Body of pancreas (tissue), 4 donors: ENCODE measurements at places on chromosomes 12 and 14.
A peak's percentile ranks its signal among the peaks of the same experiment; 100 is the strongest.

- no peak for DNase-seq
Observed at GRCh38 chr14:94795372-94795771, 25.5 kb upstream of the GSC start.

GRCh38 chr12:29147731-29148595 is 1.1 kb upstream of the FAR2 start:
- no peak for DNase-seq

DNA sequence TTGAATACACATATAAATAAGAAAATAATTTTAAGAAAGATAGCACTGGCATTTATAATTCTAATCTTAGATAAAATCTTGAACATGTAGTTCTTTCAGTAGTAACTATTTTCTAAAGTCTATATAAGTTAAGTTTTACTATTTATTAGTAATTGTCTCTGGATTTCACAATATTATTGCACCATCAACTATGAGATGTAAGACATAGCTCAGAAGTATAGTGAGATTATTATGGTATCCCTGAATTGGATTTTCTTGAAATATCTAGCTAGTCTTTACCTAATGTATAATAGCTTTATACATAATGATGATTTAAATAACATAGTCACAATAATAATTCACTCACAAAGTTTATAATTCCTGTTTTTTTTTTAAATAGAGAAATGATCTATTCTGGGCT is 6.7 kb downstream of the CLEC12A start:
- no peak for DNase-seq

DNA sequence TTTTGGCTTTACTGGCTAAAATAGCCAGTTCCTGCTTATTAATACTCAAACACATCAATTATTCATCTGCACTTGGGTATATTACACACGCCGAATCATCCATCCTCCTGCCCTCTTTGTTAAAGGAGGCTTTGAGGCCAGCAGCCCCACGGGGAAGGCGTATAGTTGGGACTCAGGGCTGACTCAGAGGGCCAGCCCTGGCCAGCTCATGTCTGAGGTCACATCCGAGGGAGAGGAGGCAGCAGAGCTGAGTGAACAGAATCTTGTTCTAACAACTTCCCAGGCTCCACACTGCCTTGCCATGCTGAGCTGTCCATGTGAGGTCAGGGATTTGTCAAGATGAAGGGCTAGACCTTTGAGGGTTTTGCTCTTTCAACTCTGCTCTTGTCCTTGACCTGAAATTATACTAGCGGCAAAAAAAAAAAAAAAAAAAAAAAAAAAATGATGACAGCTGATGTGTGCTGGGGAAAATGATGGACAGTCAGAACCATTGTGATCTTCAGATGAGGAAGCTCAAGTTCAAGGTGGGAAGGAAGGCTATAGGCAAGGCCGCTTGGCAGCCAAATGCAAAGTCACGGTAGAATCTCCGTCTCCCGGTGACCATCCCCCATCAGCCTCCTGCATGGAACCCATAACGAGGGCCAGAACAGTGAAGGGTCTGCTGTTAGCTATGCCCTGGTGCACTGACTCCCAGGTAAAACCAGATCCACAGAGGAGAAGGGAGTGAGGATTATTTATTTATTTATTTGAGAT is 12.5 kb upstream of the MARK3 start:
- DNase-seq: peak; percentile 19

DNA sequence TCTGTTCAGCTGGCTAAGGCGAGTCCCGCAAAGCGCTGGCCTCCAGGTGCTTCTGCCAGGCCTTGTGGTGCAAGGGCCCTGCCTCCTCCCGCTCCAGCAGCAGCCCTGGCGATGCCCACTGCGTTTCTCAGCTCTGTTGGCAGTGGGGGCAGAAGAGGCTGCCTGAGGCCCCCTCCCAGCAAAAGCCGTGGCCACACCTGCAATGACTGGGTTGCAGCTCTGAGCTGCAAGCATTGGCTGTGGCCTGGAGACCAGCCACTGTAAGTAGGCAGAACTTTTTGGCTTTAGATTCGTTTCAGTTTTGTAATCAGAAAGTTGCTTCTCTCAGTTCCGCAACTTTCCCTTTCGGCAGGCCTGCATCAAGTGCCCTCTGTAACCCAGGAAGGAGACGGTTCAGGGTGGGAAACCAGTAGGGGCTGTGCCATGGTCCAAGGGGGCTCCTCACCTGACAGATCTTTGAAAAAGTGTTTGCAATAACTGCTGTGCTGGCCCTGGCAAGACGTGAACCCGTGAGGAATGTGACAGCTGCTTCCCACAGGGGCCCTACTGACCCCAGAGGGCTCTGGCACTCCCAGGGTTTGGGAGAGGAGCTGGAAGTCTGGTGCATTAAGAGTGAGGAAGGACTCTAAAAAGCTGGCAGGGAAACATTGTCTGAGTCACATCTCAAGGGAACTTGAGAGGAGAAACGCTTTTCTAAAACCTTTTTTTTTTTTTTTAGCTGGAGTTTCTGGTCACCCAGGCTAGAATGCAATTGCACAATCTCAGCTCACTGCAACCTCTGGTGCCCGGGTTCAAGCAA is 54.5 kb upstream of the MAX start:
- DNase-seq: no peak

- peak; percentile 88 for DNase-seq
Observed at GRCh38 chr12:45215419-45216229, at the start of gene ANO6. Gene ANO6 (plus strand): TSS chr12:45216095. CDS start chr12:45216322, 227 bp downstream.

DNA sequence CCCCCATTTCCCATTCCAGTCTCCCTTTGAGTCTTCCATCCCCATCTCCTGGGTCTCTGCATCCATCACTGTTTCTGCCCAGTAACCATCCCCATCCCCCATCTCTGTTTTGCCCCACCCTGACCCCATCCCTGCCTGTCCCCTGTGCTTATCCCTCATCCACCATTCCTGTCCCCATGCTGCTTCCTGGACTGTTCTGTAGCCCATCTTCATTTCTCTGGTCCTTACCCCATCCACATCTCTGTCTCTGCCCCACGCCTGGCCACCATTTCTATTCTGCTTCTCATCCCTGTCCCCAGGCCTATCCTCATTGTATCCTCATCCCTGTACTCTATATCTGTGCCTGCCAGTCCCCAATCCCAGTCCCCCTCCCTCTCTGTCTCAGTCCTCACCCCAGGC is 4.2 kb downstream of the NXPH4 start:
- DNase-seq: no peak

DNA sequence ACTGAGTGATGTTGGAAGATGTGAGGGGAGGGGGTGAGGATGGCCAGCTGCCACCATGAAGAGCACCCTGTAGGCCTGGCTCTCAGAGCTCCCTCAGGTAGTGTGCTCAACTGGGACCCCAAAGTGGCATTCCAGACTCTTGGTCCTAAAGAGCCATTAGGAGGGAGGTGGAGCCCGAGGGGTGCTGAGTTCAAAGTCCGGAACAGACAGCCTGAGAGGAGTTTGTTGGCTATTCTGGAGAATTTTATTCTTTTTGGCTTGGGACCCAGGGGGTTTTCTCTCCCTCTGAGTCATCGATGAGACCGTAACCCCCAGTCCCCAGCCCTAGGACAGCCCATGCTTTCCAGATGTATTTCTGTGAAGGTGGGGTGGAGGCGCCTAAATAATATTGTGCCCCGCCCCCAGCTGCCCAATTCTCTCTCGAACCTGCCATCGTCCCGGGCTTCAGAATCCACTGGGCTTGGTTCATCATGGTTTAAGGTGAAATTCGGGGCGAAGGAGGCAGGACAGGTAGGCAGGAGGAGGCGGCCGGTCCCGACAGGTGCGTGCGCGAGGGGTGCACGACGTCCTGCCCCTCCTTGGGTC is 690 bp upstream of the RBP5 start:
- no peak for DNase-seq

GRCh38 chr14:41758011-41758665 is 151.5 kb downstream of the LRFN5 start:
- DNase-seq: no peak
